ENCODE measurements at places on chromosomes 4 and X. TPM values are rescaled to one million over a fixed set of nuclear protein-coding genes. Genes with fewer than 3 reads are reported as not detected.

GRCh38 chr4:40185830-40186664 lies 10.8 kb upstream of the RHOH start:
- no peak for DNase-seq

- no peak for DNase-seq
Measured at GRCh38 chrX:134023851-134024281, 38.5 kb upstream of the GPC3 start.

Gene NLGN4X
- polyA plus RNA-seq: 13.0 TPM

DNA sequence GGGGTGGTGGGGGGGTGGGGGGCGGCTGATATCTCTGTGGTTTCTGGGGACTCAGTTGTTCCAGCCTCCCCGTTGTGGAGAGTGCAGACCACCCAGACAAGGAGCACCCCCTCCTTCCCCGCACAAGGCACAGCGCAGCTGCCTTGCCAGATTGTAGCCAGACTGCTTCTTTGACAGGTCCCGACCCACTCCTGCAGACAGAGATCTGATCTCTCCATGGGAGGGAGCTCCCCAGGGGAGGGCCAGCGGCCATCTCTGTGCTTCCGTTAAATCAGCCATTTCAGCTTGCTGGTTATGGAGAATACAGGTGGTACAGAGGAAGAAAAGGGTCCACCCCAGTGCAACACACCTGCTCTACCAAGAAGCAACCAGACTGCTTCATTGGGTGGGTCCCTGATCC lies 80.8 kb downstream of the FGF16 start:
- no peak for DNase-seq

GRCh38 chr4:128287141-128287870 lies at the start of gene PGRMC2:
PGRMC2 (minus strand) TSS chr4:128287813; CDS start chr4:128287790, 23 bp downstream.
- no peak for DNase-seq

DNA sequence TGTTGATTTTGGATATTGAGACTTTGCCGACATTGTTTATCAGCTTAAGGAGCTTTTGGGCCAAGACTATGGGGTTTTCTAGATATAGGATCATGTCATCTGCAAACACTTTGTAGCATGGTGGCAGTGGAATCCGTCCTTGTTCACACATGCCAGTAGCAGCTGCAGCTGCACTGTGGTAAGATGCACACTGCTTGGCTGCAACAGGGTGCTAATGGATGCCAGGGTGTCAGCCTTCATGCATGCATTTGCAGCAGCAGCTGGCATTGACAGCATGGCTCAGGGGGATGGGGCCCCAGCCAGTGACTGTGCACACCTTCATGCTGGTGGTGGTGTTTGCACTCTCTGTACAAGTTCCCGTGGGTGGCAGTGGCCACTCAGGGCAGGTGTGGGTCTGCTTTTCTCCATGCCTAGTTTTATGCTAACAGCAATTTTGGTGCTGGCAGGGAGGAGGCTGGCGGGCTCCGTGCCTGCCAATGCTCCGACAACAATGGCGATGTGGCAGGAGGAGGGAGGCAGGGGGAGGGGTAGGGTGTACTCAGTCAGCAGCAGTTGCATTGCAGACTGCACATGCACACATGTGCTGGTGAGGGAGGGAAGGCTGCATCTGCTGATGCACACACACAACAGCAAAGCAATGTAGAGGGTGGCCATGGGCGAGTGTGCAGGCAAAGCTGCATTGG lies 37.5 kb downstream of the BEX3 start:
- no peak for DNase-seq

DNA sequence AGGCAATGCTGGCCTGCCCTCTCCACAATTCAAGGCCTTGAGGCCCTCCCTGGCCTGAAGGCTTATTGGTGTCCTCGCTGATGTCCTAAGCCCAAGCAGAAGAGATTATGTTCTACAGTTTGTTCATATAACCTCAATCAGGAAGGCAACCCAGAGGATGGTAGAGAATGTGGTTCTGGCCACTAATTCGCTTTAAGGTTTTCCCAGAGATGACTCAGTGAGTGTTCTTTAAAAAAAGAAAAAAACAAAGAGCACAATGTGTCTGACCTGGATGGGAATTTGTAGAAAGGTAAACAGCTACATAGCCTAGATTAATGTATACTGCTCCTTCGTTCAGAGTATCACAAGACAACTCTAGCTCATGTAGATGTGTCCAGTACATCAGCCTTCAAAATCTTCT lies 66.0 kb downstream of the MANBA start:
- no peak for DNase-seq

DNA sequence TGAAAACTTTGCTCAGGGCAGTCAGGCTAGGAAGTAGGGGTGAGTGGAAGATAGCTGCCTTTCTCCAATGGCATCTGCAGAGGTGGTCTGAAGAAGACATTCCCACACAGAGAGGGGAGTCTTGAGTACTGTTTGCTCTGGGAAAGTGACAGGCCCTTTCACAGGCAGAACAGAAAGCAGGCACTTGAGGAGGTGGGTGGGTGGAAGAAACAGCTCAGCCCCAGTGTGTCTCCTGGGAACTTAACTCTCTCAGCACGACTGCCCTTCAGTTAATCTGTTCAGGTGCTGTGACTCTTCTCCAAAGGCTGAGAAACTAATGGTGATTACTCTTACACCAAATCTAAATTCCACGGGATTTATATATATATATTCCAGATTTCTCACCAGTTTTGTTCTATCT lies 28.3 kb downstream of the ENOPH1 start:
- no peak for DNase-seq

DNA sequence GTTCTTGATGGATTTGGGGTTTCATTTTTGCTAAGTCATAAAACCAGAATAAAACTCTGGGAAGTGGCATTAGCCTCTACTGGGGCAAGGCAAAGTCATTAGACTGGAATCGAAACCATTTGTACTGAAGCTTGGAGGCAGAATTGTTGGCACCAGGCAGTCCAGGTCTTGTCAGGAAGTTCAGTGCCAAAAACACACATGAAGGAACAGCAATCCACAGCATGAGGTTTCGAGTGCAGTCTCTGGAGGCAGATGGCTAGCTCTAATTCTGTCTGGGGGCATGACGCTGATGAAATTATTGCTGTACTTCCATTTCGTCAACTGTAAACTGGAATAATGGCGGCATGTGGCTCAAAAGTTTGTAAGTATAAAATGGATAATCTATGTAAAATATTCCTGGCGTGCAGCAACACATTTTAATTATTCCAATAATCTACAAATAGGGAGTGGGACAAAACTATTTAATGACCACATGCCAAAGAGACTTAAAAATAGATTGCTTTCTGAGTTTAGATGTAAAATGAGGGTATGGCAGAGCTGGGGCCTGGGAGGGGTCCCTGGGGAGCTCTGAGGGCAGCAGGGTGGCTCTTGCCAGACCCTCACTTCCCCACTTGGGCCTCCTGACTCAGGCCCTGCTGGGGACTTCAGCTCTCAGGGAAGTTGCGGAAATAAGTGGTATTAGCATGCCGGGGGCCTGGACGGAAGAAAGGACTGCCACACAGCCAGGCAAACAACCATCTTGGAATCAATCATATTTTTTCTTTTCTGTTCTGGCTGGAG lies 18.8 kb upstream of the CENPU start:
- DNase-seq: no peak

- no peak for DNase-seq
Measured at GRCh38 chr4:99716996-99717395, 59.4 kb upstream of the C4orf54 start.

- no peak for DNase-seq
Measured at GRCh38 chr4:69735119-69735518, 25.3 kb downstream of the SULT1B1 start.

GRCh38 chrX:121836000-121836399 lies 788.6 kb downstream of the GLUD2 start:
- DNase-seq: no peak

DNA sequence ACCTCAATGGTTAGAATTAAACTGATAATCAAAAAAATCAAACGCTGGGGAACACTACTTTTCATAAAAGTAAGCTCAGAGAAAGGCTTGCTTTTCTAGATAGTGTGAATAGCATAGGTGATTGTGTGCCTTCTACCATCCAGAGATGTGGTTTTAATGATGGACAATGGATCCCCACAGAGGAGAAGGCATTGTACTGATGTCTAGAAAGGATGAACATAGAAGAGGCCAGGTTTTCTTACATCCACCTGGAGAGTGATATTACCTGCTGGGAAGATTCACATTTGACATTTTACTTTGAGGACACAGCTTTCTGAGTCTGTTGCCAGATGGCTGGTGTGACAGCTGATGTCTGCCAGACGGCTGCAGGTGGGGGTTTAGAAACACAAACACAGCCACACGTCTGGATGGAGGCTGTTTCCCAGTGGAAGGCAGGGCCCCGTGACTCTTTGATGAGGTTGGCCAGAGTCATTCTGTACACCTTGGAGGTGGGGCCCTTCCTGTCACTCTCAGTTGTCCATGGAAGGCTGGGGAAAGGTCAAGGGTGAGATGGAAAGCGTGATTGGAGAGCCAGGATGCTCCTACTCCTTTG lies 114.4 kb downstream of the PSAPL1 start:
- no peak for DNase-seq

Gene SPANXA2
- polyA plus RNA-seq: not detected

Gene PRR32
- not detected for polyA plus RNA-seq

- DNase-seq: no peak
Measured at GRCh38 chr4:2290974-2291704, 29.2 kb upstream of the MXD4 start.

DNA sequence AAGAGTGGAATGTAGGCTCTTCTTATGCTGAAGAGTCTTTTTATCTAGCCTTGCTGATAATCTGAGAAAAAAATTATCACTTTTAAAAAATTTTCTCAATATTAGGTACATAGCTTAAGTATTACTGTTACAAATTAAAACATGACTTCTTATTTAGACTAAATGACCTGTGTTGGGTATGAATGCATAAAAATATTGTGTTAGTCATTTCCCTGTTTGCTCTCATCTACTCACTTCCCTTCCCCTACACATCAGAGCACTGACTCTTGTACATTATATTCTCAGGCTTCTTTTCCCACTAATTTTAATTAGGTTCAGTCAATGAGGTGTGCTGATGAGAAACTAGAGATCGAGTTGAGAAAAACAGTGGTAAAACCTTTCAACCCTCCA lies 881.0 kb downstream of the PCDH18 start:
- no peak for DNase-seq

GRCh38 chr4:125837493-125838201 lies 522.9 kb downstream of the FAT4 start:
- DNase-seq: no peak

DNA sequence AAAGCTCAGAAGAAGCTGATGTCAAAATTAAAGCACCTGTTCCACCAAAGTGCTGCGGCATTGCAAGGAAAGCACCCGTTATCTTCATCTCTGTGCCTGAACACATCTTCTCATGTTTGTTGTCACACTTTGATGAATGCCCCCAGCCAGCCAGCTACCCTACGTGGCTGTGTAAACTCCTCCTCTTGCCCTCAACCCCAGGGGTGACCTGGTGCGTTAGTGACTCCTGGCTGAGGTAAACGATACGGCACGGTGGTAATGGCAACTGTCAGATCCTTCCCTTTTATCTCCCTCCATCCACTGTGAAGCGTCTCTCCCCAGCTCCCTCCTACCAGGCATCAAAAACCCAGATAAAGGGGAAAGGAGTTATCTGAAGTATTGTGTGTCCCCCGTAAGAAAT lies 90.6 kb upstream of the WWC2 start:
- DNase-seq: peak; percentile 17

DNA sequence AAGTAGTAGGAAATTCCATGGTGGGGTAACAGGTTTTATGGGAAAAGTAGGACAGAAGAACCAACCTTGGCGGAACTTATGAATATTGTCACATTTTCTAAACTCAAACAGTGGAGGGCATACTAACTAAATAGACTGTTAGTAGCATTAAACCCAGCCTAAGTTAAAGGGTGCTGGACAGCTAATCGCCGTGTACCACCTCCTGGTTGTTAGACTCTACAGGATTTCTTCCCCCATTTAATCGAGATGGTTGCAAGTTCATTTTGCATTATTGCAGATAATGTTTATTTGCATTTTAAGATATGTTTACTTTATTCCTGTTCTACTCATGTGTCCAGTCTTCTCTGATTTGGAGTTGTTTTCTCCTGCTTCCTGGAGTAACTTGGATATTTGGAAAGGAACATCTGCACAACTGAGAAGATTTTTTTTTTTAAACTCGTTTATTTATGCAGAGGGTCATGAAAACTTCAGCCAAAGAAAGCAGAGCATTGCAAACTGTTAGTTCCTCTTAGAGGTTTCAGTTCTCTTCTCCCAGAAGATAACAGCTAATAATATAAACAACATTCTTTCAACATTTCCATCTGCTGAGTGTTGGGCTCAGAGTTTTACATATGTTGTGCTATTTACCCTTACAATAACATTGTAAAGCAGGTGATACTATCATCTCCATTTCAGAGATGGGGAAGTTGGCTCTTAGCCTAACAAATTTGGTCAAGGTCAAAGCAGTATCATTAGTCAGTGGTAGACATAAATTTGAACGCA lies 51.5 kb upstream of the TBC1D9 start:
- peak; percentile 55 for DNase-seq

Gene MAGEB1
- polyA plus RNA-seq: not detected

GRCh38 chr4:101968364-101968763 lies 177.8 kb downstream of the BANK1 start:
- no peak for DNase-seq

DNA sequence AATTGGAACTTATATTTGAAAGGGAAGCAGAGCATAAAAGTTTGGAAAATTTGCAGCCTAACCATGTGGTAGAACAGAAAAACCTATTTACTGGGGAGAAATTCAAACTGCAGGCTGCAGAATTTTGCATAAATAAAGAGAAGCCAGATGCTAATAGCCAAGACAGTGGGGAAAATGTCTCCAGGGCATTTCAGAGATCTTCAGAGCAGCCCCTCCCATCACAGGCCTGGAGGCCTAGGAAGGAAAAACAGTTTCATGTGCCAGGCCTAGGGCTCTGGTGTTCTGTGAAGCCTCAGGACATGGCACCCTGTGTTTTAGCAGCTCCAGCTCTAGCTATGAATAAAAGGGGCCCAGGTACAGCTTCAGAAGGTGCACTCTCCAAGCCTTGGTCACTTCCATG lies 648.7 kb upstream of the FRG1 start:
- DNase-seq: no peak

DNA sequence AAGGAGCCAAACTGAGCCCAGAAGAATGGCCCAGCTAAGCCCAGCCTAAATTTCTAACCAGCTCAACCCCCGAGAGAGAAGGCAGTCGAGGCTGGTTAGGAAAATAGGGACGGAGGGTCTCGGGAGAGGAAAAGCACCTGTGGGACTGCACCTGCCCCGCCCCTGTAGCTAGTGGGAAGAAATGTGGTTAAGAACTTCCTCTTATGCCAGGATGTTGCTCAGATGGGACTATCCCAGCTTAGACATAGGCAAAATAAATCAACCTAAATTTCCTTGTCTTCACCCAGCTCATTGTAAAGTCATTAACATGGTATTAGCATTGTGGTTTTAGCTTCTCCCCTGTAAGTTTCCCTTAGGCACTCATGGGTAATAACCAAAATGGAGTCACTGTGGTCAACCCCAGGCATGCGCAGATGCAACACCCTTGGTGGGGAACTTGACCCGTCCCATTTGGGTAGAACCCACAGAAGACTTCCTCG lies 86.8 kb downstream of the ZNF718 start:
- no peak for DNase-seq

- DNase-seq: no peak
Measured at GRCh38 chr4:139896091-139896604, 230.5 kb downstream of the MGST2 start.

DNA sequence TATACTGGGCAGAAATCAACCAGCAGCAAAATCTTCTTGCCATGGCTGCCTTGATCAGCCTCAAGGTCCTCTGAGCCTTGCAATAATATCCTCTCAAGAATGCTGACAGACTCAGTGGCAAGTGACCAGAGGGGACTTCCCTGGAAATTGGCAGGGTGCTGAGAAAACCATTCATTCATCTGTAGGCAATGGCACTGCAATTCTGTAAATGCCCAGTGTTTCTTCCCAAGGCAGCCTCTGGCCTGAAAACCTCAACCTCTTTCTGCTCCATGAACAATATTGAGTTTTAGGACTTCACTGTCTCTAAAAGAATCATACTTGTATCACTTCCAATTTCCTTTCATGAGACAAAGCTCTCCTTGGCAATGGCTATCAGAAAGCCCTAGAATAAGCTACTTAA lies 754.3 kb upstream of the TENM3 start:
- DNase-seq: no peak
